ENCODE measurements at places on chromosomes 16 and 17.

DNA sequence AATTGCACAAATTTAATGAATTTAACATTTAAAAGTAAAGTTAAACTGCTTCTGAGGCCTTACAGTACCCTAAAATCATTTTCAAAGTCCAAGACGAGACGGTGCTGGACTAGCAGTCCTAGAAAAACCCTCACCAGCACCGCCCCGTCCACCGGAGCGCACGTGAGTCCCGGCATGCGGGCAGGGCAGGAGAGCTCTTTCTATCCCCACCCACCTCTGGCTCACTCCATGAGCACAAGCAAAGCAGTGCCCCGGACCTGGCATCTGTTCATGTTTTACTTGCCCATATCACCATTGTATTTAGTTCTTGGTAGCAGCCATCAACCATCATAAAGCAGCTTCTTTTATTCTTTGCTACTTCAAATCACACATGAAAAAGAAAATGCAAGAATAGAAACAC, 41.7 kb downstream of the ANKRD11 start:
- no peak for DNase-seq

DNA sequence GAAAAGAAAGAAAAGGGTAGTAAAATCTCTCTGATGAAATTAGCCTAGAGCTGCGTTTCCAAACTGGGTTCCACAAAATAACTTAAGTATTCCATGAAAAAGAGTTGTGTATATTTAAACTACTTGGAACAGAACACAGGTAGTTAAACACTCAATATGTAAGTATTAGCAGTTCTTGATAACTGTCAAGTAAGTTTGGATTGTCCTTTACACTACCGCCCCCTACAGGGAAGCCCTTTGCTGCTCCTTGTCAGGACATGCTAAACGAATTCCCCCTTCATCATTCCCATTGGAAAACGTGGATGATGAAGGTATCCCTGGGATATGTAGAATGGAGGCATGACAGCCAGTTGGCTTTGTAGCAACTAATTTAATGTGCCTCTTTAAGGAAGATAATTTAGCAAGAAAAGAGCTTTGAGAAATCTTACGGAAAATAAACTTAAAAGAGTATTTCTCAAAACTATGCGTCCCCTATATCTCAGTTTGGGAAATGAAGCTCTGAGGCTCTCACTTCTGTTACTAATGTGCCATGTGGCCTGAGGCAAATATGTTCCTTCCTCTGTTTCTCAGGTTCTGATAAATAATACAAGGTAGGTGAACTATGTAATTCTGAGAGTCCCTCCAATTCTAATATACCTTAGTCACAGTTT, 18.8 kb downstream of the NCBP3 start:
- peak; percentile 79 for DNase-seq

- DNase-seq: no peak
Observed at GRCh38 chr16:17970816-17971331, 365.7 kb downstream of the NPIPA8 start.

DNA sequence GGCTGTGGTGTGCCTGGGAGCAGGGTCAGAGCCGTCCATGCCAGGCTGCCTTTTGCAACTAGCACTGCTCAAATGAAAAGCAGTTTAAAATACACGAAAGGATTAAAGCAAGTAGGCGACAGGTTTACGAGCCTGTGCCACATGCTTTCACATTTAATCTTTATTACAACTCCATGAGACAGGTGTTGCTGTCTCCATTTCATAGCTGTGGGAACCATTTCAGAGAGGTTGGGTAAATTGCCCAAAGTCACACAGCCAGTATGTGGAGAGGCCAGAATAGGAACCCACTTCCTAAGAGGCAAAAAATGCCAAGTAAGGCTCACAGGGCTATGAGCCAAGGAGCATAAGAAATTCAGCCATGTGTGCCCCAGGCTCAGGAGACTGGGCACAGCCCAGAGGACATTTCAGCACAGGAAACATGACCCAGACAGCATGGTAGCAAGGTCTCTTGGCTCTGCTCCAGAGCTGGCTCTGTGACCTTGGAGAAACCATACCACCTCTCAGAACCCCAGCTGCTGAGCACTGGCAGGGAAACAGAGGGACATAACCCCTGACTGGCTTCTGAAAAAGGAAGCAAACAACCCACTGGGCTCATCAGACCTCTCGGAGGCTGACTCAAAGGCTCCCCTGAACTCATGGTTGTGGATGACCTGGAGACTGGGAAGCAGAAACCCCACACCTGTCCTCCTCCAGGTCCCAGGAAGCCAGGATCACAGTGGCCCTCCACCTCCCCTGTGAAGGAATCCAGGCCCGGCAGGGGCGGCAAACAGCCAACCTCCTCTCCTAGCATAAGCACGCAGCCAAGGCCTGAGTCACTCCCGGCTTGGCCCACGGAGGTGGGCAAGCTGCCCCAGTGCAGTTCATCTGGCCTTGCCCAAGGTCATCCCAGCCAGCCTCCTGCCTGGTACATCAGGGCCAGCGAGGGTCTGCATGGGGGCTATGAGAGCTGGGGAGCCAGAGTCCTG, 40.3 kb upstream of the MRPS23 start:
- no peak for DNase-seq

GRCh38 chr17:9936095-9936494, 31.0 kb upstream of the RCVRN start:
- DNase-seq: no peak

DNA sequence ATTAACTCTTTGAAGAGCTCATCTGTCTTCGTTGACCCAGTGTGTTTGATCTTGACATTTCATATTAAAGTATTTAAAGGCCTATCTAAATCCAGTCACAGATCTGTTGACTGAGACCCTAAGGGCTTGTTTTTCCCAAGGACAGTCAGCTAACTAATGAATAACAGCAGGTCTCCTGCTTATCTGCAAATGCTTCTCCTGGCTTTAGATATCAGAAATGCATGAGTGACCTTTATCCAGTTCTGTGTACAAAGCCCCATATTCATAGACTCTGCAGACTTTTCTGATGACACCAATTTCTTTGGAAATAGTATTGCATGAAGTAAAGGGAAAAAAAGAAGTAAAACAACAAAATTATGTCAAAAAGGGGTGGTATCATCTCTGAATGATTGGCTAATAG, 70.3 kb downstream of the YPEL2 start:
- no peak for DNase-seq
